ENCODE measurements at places on chromosomes 7 and 10.

- DNase-seq: no peak
These were observed 77.1 kb downstream of the FRMPD2 start for GRCh38 chr10:48197236-48197899.

DNA sequence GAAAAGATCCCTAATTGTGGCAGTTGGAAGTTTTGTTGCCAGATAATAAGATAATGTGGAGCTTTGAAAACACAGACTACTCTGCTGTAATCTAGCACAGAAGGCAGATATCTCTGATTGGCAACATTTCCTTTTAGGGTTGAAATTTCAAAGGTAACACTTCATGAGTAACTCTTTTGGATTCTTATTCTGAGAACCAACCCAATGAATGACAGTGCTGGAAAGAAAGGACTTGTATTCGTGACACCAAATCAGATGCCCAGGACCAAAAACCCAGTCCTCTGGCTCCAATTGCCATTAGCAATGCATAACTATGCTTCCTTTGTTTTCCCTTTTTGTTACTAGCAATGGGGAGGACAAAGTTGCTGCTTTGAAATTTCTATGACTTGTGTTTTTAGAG, 41.0 kb upstream of the ELMO1 start:
- no peak for DNase-seq

- DNase-seq: no peak
These were observed 37.6 kb upstream of the LRRTM3 start for GRCh38 chr10:66888237-66888636.

DNA sequence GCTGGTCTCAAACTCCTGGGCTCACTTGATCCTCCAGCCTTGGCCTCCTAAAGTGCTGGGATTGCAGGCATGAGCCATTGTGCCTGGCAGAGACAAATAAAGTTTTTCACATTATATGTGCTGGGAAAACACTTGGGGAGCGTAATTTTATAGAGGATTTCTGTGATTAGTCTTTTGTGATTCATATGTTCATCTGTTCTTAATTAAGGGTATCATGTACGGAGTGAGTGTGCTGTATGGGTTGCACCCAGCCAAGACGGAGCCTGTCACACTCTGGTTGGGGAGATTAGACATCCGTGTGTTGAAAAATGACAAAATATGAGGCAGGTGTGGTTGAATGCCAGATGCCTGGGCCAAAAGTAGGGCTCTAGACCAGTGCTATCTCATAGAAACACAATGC, 10.3 kb downstream of the ADRB1 start:
- DNase-seq: no peak

- peak; percentile 2 for DNase-seq
These were observed 77.3 kb downstream of the CDC14C start for GRCh38 chr7:49001610-49002033.

DNA sequence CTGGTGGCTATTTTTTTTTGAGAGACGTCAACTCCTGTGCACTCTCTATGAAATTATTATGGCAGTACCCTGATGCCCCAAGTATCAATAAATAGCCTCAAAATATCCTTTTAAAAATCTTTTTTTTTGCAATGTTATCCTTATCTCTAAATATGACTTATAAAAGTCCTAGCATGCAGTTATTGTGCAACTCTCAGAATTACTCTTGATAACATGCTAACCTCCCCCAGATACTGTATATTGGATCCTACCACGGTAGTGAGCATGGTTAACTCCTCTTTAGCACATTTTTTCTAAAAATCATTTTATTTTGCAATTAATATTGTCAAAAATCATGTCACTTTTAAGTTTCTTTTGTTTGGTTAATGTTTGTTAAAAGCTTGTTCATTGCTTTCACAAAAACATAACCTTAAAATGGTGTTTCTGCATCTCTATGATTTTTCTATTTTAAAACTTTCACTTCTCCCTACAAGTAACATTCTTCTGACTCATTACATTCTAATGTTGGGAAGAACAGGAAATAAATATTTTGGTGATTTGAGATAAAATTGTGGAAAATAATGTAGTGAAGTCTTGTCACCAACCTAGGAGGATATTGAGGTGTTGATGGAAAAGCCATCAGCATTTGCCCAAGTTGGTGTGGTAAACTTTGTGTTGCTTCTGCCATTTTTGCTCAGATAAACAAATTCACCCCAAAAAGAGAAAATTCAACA, 42.1 kb upstream of the ADRA2A start:
- DNase-seq: no peak

DNA sequence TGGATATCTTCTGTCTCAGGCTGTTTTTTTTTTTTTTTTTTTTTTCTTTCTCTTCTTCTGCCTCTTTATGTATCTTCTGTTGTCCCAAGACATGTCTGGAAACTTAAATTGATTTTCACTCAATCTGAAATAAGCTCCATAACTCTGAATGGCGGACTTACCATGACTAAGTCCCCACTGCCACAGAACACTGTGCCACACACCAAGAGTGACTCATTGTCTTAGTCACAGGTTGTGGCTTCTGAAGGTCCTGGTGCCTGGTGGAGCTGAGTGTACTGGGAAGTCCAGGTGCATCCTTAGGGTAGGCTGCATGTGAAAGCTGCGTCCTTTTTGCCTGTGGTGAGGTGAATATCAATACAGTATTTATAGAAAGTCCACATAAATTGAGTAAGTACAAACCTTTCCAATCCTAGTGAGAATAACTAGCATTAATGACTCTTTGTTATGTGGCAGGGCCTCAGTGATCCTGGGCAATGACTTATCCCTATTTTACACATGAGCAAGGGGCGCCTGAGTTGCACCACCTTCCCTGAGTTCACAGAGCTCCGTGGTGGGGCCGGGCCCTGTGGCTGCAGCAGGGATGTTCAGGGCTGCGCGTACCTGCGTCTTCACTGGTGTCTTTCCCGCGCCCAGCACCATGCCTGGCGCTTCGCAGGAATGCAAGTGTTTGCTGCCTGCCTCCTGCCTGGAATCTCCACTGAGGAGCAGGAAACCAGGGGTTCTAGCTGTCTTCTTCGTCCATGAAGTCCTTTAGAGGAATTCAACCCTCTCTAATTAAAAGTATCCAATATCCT, 4.3 kb downstream of the PFKP start:
- no peak for DNase-seq

DNA sequence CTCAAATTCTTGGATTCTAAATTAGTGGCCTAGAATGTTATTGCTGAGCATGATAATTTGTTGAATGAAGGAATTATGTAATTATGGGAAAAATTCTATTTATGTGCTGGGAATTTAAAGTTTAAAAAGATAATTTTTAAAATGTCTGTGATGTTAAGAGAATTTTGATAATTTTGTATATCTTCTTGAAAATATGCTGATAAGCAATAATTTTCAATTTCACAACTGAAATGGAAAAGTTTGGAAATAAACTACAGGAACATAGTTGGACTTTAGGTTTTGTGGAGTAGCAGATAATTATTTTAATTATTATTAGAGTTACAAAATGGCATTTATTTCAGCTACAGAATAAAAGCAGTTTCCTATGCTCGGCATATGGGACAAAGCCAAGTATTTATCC, 268.5 kb upstream of the TPK1 start:
- DNase-seq: no peak

GRCh38 chr10:108208732-108209131, 1044.2 kb upstream of the SORCS1 start:
- DNase-seq: no peak

- DNase-seq: no peak
These were observed 8.1 kb downstream of the IL2RA start for GRCh38 chr10:6053816-6054631.

DNA sequence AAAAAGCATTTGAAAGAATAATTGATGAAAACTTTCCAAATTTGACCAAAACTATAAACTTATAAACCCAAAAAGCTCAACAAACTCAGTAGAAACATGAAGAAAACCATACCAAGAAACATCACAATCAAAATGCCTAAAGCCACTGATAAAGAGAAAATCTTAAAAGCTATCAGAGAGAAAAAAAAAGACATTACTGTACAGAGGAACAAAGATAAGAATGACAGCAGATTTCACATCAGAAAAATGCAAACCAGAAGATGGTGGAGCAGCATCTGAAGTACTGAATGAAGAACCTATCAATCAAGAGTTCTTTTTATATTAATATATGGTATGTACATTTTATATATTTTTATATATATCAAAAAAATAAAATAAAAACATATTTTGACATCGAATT, 2.4 kb upstream of the GPAM start:
- no peak for DNase-seq

DNA sequence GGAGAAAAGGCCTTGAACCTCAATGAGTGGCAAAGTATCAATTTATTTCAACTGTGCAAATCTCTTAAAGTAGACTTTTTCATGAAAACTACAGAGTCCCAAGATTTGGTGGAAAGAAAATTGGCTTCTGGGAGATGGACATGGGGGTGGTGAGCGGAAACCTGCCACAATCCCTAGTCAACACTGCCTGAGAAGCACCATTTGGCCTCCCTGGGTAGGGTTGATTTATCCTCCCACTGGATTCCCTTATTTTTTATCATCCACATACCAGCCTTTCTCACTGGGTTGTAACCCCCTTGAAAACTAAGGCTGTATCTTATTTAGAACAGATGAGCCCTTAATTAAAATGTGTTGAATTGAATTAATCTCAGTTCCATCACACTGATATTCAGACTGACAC, 101.7 kb upstream of the PTN start:
- no peak for DNase-seq

DNA sequence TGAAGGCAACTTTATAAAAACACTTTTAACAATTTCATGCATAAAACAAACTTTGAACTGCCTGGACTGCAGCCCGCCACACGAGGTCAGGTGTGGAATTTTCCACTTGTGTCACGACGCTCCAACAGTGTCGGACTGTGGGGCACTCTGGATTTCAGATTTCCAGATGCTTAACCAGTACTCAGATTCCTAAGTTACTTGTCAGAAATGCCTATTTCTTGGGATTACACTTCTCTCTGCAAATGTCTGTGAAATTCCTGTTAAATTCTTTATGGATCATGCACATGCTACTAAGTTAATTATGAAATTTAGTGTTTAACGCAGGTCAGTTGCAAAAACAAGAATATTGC, 473 bp upstream of the GPER1 start:
- DNase-seq: no peak

GRCh38 chr10:62610649-62611229, 193.8 kb upstream of the ADO start:
- DNase-seq: peak; percentile 84

- DNase-seq: no peak
These were observed 3.8 kb downstream of the KAZALD1 start for GRCh38 chr10:101065481-101066145.

DNA sequence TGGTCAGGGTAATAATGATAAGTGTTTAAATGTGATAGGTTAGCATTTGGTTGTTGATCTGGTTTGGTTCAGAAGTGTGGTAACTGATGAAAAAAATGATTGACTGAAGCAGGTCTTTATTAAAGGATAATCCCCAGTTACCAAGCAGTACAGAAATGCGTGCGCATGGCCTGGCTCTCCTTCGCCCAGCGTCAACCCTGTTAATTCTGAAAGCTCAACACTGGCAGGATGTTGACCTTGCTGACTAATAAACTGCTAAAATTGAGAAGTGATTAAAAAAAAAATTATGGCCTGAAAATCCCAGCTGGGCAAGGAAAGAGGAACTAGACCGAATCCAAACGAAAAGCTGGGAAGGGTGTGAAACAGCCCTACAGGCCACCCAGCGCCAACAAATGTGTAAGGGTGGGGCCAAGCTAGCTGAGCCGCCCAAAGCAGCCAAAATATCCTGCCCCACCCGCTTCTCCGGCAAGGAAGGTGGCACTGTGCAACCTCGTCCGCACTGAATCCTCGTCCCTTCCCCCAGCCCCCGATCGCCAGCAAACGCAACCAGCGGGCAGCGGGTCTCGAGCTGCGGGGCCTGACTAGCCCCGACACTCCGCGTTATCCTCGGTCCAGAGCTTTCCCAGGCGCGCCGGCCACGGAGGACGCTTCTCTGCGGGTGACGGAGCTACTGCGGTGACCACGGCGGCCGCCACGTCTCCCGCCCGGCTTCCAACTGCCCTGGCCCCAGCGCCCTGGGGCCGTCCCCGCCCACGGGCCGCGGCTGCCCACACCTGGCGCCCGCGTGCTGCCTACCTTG, 561 bp downstream of the SHTN1 start:
- peak; percentile 0 for DNase-seq

GRCh38 chr10:81026591-81026990, 488.9 kb downstream of the SH2D4B start:
- DNase-seq: no peak

DNA sequence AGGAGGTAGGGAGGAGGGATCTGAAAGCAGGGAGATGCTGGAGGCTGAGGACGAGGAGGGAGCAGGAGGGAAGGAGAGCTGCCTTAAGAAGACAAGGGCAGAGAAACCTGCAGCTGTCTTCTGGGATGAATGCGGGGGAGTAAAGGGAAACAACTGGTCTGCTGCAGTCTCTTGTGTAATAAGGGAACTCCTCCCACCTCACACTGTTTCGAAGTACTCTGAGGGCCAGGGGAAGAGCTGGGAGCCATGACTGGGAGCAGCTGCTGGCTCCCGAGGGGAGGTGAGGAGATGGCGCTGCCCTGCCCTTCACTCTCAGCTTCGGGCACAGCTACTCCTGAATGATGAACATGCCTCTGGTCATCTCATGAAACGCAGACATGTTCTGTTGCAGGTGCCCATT, 65.1 kb downstream of the CLEC2L start:
- DNase-seq: no peak

DNA sequence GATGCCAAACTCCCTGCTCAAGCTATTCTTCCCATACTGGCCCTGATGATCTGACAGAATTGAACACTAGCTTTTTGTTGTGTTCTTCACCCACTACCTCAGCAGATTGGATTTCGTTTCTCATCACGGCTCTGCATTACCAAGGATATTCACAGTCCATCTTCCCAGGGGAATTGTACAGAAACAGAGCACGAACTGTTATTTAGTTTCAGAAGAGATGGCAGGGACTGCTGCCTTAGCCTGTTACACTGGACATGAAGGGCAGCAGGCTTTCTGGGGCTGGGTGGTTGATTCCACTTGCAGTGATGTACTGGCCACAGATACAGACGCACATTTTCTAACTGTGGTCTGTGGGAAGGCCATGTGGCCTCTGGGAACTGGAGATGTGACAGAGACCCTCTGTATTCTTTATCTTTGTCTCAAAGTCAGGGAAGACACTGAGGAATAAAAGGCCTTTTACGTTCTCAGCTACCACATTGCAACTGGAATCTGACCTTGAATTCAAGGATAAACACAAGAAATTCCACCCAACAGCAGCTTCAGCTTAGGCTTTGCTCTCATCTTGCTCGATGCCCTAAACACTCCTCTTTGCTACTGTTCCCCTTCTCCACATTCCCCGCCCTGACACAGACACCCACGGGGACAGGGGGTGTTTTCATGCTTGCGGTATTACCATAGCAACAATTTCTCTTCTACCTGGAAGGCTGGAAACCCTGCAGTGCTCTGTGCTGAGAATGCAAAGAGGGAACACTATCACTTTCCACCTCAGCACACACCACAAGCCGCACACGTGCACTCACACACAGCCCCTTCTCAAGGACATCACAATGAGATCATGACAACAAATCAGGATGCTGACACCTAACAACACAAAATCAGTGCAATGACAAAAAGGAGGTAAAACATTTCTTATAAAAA, 81.7 kb downstream of the RNF216 start:
- peak; percentile 86 for DNase-seq

GRCh38 chr10:13724484-13724883, 137.7 kb downstream of the PRPF18 start:
- DNase-seq: no peak

- no peak for DNase-seq
These were observed 1.2 kb upstream of the ATAD1 start for GRCh38 chr10:87819289-87819585.

- DNase-seq: no peak
These were observed 281.1 kb downstream of the CCDC3 start for GRCh38 chr10:12720217-12720981.

All from CD4-positive, alpha-beta T cell treated with Interleukin-10 for 1 hour (primary cell).